ENCODE measurements at places on chromosomes 2 and 18.
A peak's percentile ranks its signal among the peaks of the same experiment; 100 is the strongest.

DNA sequence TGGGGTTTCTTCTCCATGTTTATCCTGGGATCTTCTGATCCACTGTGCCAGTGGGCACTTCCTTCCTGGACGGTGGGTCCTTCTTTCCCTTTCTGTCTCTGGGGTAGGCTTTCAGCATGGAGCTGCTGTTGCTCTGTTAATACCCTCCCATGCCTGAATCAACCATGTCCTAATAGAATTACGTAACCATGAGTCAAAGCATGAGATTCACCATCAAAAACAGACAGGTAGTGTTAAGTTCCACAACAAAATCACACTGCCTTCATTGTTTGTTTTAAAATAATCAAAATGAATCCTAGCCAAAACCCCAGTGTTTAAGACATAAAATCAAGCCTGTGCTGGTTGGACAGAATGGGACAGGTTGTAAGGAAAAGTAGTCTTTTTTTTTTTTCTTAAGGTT lies 37.5 kb downstream of the GNAL start:
- DNase-seq = no peak

DNA sequence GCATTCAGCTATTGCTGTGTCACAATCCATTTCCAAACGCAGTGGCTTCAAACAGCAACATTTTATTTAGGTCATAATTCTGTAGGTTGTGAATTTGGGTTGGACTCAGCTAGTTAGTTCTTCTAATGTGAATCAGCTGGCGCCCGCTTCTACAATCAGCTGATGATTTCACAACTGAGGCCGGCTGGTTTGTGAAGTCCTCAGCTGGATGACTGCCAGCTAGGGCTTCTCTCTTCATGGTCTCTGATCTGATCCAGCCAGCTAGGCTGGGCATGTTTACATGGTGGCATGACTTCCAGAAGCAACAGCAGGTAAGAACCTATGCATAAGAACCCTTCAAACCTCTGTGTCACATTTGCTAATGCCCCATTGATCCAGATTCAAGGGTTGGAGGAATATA lies 172.0 kb downstream of the SLC4A10 start:
- no peak for DNase-seq

DNA sequence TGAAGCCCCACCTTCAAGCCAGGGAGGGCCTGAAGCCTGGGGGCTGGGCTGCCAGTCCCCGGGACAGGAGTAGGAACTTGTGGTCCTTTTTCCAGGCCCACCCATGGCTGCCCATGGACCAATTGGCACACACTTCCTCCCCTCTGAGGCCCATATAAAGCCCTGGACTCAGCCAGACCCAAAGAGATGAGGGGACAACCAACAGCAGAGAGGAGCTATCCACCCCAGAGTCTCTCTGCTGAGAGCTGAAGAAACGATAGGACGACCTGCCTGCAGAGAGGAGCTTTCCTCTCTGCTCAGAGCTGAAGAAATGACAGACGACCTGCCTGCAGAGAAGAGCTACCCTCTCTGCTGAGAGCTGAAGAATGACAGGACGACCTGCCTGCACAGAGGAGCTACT lies 43.8 kb upstream of the PEX13 start:
- no peak for DNase-seq

GRCh38 chr18:56907771-56908170 lies 239.1 kb upstream of the BOD1L2 start:
- no peak for DNase-seq

DNA sequence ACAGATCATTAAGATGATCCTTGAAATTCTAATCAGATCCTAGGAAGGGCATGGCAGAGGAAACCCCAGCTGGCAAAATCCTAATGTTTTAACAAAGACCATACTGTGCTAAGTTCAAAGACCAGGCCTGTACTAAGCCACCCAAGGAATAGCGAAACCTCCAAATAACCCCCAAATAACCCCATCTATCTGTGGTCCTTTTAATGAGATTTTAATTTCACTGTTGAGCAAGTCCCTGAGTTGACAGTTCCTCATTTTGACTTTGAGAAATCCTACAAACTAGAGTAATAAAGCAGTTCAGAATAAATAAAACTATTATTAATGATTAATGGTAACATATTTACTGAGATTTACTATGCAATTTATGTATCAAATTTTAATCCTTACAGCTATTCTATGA lies 259.8 kb downstream of the STK39 start:
- DNase-seq = no peak

DNA sequence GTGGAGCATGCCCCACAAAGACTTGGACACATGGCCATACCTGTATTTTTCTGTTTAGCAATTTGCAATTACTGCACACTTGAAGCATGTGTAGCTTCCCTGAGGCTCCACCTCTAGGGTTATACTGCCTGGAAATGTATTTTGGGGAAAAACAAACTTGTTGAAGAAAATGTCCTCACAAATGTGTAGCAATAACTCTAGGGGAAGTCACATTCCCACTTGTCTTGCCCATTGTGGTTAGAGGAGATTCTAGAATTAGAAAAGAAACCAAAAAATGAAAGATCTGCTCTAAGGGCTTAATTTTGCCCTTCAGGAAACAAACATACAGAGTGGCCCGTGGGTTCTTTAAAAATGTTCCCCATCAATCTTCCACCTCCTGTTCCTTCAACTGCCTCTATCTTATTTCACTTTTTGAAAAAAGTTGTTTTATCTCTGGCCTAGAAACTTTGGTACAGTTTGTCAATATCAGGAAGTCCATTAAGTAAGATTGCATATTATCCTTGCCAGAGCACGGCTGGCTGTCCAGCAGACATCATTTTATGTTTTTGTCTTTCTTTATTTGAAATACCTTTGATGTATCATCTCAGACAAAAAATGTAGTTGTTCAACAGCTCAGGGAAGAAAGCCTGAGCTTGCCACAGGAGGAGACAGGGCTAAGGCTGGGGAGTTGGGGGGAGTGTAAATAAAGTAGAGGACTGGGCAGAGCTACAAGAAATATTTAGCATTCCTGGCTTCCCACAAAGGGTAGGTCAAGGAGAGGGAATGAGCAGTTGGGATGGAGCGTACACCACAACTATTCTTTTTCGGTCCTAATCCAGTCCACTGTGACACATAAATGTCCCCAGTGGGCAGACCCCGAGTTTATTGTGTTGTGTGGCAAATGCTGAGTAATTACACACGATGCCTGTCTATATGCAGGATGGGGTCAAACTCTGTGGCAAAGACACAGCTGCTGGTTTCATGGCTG lies 96.8 kb upstream of the CDC42EP3 start:
- peak; percentile 80 for DNase-seq

- DNase-seq = no peak
Observed at GRCh38 chr18:55387139-55387984, 200.6 kb downstream of the TCF4 start.

DNA sequence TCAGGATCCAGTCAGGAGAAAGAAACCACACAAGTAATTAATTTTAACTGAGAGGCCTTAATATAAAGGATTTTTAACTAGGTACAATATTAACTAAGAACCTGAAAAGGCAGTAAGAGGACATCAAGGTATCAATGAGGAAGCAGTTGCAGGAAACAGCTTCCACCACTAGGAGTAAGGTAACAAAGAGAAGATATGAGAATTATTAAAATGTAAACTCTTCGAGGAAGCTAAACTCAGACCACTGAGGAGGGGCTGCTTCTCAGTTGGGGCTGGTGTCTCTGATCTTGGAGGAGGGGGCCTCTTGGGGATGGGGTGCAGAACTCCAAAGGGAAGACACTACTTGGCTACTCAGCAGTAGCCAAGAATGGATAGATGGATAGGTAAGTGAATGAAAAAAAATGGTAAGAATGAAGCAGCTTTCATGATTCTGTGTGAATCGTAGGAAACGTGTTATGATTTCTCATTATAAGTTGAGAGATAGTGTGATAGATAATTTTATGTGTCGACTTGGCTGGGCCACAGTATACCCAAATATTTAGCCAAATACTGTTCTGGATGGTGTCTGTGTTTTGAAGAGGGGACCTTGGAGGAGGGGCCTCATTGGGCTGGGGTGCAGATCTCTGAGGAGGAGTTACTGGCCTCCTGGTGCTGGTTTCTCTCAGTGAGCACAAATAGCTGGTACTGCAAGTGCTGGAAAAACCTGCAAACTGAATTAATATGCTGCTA lies 547.7 kb upstream of the LRRTM1 start:
- DNase-seq = no peak

DNA sequence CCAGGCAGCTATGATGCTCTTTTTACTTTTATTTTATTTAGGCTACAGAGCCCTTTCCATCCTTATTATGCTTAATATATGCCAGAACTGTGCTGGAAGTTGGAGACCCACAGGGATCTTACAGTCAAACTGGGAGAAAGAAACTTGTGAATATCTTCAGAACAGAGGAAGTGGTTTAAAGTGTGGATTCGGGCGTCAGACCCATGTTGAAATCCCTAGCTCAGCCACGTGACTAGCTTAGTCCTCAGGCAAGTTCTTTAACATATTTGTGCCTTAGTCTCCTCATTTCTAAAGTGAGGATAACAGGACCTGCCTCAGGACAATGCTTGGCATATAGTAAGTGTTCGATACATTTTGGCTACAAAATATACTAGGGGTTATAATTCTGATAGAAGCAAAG lies 59.1 kb downstream of the MAP3K20 start:
- peak; percentile 20 for DNase-seq

GRCh38 chr2:160411167-160411566 lies 82.4 kb downstream of the RBMS1 start:
- DNase-seq = no peak

DNA sequence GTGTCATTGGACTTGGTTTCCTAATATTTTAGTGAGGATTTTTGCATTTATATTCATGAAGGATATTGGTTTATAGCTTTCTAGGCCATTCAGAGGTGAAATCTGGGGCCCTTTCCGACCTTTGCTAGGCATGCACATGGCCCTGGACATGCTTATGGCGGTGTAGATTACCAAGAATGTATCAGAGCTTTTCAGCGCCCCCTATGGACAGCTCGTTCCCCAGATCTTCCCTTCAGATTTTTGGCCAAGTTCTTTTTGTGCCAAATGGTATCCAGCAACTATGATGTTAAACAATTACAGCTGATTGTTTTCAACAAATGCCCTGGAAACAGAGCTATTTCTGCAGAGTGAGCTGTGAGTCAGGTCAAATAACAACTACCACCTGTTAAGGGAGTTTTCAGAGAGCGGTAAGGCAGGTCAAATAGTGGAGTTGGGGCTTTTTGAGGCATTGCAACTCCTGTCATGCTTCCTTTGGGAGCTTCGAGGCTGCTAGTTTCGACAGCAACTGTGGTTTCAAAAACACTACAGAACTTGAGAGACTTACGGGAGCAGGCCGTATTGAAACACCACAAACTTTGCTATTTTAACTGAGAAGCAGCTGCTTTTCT lies 188.3 kb downstream of the ZNF516 start:
- DNase-seq = no peak

- no peak for DNase-seq
Observed at GRCh38 chr2:86070868-86071267, 34.8 kb downstream of the POLR1A start.

DNA sequence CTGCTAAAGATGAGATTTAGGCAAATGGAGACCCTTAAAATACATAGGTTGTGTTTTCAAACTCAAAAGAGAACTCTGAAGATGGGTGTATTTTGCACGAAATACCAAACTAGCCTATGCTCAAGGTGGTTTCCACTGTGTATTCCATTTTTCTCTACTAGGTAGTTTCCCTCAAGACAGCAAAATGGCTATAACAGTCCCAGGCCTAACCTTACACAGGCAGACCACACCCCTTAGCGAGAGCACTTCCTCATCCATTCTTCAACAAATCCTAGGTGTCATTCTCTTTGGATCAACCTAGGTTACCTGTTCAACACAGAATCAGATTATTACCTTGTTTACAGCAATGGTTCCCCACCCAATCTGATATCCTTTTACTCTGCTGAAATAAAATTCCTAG lies 42.6 kb downstream of the HNRNPLL start:
- DNase-seq = no peak

DNA sequence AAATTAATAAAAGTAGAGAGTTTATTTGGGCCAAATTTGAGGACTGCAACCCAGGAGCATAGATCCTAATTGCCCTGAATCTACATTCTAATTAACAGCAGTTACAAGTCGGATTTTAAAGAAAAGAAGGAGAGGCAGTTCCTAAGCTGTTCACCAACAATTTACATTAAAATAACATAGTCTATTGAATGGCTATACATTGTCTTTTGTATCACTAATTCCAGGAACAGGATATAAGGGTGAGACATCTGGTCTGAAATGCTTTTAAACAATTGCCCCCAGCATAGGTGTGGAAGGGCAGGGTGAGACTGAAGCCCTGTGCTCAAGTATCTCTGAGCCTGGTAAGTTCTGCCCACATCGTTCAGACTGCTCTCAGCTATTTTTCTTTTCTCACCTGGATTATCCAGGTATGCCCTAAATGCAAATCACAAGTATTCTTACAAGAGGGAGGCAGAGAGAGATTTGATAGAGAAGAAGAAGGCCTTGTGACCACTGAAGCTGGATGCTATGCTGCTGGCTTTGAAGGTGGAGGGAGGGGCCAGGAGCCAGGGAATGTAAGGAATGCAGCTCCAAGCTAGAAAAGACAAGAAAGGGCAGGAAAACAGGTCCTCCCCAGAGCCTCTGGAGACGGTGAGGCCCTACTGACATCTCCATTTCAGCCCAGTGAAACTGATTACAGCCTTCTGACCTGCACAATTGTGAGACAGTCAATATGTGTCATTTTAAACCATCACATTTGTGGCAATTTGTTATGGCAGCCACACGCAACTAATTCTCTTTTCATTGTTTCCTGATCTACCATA lies 189.4 kb upstream of the ARL4C start:
- DNase-seq = no peak

GRCh38 chr2:25328152-25329085 lies 13.3 kb downstream of the DNMT3A start:
- no peak for DNase-seq

- no peak for DNase-seq
Observed at GRCh38 chr18:63508596-63508995, 31.8 kb downstream of the SERPINB5 start.

GRCh38 chr2:26780203-26780760 lies 5.6 kb upstream of the CENPA start:
- DNase-seq = no peak

- no peak for DNase-seq
Observed at GRCh38 chr18:63578357-63578958, 8.7 kb upstream of the SERPINB13 start.

DNA sequence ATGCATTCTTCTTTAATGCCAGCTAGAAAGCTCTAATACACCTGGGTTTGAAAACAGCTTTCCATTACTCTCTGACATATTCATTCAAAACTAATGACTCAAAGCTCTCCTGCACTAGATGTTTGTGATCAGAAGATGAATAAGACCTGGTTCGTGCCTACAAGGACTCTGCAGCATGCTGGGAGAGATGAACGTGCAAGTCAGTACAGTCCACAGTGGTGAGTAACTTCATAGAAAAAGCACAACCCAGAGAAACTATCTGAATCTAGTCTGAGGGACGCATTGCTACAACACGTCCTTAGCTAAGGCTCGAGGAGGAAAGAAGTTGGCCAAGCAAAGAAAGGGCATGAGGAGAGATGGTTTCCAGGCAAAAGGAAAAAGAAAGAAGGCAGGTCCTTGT lies 234.3 kb downstream of the OSR1 start:
- DNase-seq = no peak
